ENCODE measurements at places on chromosomes 7 and 10. TPM values are rescaled to one million over a fixed set of nuclear protein-coding genes. Genes with fewer than 3 reads are reported as not detected.

GRCh38 chr10:124708922-124709520, 35.2 kb downstream of the FAM53B start:
- no peaks in the 10 kb centered on the region for H3K27me3 ChIP-seq
- DNase-seq = no peak
- peak overlapping the region; percentile 61 for H3K27ac ChIP-seq
- no peak overlapping the region for H3K4me3 ChIP-seq

DNA sequence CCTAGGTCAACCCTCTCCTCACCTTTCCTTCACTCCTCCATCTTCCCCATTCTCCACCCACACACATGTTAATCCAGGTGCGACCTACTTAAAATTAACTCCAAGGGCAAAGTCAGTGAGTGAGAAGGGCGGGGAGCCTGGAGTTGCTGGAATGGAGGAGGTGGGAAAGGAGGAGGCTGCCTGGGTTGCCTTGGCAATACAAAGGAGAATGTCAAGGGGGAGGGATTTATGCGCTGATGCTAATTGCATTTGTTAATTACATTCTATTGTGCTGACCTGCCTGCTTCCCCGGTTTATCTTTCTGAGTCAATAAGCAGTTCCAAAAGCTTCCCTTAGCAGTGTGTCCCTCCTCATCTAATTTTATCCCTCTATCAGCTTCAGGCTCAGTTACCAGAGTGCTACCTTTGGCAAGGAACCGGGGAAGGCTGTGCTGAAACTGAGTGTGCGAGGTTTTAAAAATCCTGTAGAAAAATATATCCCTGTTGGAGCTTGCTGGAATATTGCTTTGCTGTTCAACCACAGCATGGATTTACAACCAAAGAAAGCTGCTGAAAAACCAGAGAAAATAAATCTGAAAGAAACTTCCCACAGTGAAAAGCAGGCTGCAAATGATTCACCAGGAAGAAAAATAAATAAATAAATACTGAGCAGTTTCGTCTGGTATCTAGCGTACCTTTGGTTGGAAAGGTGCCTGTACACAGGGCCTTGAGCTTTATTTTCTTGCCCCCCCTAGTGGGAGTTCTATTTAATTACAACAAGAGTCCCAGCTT, 113.2 kb upstream of the DGKB start:
- H3K27ac ChIP-seq = no peak overlapping the region
- no peak overlapping the region for H3K4me3 ChIP-seq
- DNase-seq = peak; percentile 38
- no peaks in the 10 kb centered on the region for H3K36me3 ChIP-seq
- H3K27me3 ChIP-seq = no peaks in the 10 kb centered on the region
- peaks cover 5% of the 10 kb centered on the region for H3K4me1 ChIP-seq

GRCh38 chr10:122565766-122566206, 5.2 kb downstream of the DMBT1 start:
- H3K27me3 ChIP-seq = no peaks in the 10 kb centered on the region
- no peaks in the 10 kb centered on the region for H3K4me1 ChIP-seq
- H3K27ac ChIP-seq = no peak overlapping the region
- DNase-seq = peak; percentile 91

- no peaks in the 10 kb centered on the region for H3K36me3 ChIP-seq
- H3K4me3 ChIP-seq = no peak overlapping the region
- DNase-seq = no peak
- no peak overlapping the region for H3K27ac ChIP-seq
- no peaks in the 10 kb centered on the region for H3K27me3 ChIP-seq
Observed at GRCh38 chr7:153402721-153403541, 643.4 kb downstream of the ACTR3B start.

DNA sequence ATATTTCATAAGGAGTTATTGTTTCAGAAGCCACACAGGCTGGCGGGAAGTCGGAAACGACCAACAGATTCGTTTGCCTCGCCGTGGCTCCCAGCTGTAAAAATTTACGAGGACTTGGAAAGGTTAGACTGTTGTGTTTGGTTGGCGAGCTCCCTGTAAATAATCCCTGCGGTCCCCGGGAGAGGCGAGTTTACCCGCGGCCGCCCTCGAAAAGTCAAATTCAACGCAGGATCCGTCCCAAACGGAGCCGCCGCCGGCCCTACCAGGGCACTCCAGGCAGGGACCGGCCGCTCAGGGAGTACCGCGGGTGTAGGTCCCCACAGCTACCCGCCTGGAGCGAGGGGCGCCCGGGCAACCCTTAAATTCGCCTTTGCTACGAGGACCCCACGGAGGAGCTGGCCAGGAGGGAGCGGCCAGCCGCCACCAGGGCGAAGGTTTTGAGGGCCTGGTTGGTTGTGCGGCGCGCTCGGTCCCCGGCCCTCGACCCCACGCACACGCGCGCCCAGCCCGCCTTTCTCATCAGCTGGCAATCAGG, 726 bp upstream of the HOXA9 start:
- no peaks in the 10 kb centered on the region for H3K36me3 ChIP-seq
- peak overlapping the region; percentile 36 for H3K4me3 ChIP-seq
- H3K27ac ChIP-seq = no peak overlapping the region
- peaks cover 9% of the 10 kb centered on the region for H3K4me1 ChIP-seq
- peaks cover 4% of the 10 kb centered on the region for H3K27me3 ChIP-seq

DNA sequence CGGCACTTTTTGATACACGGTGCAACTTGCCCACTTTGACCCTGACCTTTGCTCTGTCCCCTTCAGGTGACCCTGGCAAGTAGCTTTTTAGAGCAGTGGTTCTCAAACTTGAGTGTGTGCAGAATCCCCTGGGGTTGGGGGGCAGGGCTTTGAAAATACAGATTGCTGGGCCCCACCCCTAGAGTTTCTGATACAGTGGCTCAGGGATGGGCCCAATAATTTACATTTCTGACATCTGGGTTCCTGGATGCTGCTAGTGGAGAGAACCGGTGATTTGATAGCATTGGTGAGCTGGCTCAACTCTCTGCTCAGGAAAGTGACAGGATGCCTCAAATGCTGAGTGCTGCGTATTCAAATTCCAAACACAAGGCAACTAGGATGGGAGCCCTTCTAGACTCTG, 537.8 kb upstream of the GALNT17 start:
- H3K4me1 ChIP-seq = no peaks in the 10 kb centered on the region
- no peaks in the 10 kb centered on the region for H3K27me3 ChIP-seq
- no peak overlapping the region for H3K27ac ChIP-seq
- no peaks in the 10 kb centered on the region for H3K36me3 ChIP-seq

DNA sequence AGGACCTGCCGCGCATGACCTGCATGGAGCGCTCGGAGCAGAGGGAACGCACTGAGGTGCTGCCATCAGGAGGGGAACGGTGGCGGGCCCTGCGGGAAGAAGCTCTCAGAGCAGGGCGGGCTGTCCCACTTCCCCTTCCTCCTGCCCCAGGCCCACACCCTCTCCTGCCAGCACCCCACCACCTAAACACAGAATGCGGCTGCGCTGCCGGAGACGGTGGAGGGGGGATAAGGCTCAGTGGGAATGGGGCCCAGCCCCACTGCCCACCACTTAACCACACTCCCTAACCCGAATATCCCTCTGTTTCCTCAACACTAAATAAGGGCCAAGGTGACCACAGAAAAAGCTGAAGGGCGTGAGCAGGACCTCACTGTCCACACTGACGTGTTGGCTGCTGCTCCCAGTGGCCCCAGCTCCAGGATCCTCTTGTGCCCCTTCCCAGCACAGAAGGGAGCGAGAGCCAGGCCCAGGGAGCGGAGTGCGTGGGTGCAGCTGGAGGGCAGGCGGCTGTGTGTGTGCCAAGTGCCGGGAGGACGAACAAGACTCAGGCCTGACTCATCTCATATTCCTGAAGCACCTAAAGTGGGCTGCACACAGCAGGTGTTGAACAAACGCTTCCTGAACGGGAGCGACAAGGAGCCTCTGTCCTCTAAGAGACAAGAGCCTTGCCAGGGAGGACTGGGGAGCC, 116.8 kb downstream of the MAD1L1 start:
- no peak overlapping the region for H3K27ac ChIP-seq
- no peak overlapping the region for H3K4me3 ChIP-seq
- peak; percentile 71 for DNase-seq
- H3K27me3 ChIP-seq = no peaks in the 10 kb centered on the region

DNA sequence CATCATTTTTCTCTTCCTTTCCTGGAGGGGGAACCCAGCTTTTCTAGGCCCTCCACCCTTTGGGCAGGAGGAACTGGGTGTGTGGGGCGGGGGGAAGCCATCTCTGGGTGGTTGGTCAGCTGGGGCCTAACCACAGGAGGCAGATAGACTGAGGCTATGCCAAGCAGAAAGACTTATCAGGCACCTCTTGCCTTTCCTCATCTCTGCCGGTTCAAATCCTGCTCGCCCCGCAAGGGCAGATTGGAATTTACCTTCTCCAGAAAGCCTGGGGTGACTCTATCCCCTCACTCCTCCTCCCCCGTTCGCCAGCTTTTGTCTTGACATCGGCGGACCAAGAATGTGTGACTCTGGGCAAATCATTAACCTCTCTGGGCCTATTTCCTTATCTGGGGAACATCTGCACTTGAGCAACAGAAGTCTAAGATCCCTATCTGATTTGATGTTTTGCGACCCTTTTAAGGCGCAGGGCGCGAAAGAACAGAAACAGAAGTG, 584 bp upstream of the GARS1 start:
- peaks cover 18% of the 10 kb centered on the region for H3K4me1 ChIP-seq
- H3K36me3 ChIP-seq = no peaks in the 10 kb centered on the region
- H3K4me3 ChIP-seq = peak overlapping the region; percentile 96
- H3K27me3 ChIP-seq = no peaks in the 10 kb centered on the region
- peak overlapping the region; percentile 95 for H3K27ac ChIP-seq

DNA sequence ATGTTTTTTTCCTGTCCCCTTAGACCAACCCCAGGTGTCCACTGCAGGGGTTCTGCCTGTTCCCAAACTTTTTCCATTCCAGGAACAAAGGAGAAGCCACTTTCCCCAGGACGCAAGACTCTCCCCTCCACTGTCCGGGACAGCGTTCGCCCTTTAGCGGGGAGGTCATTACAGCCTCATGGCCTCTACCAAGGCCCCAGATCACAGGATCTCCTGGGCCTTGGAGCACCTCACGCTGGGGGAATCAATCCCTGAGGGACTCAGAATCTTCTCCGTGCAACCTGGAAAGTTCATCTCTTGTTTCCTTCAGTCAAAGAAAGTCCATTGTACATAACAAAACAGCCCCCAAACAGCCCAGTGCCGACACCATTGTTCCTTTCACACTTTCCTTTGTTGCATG, 41.2 kb downstream of the MKI67 start:
- no peak overlapping the region for H3K4me3 ChIP-seq
- H3K4me1 ChIP-seq = no peaks in the 10 kb centered on the region
- H3K27ac ChIP-seq = no peak overlapping the region
- no peaks in the 10 kb centered on the region for H3K27me3 ChIP-seq
- DNase-seq = no peak

- no peak overlapping the region for H3K4me3 ChIP-seq
- no peak for DNase-seq
- no peak overlapping the region for H3K27ac ChIP-seq
- no peaks in the 10 kb centered on the region for H3K27me3 ChIP-seq
Observed at GRCh38 chr7:36958111-36958733, 233.9 kb upstream of the AOAH start.

GRCh38 chr10:63265222-63265617, 132.1 kb downstream of the NRBF2 start:
- H3K36me3 ChIP-seq = no peaks in the 10 kb centered on the region
- H3K4me1 ChIP-seq = peaks cover 24% of the 10 kb centered on the region
- peak overlapping the region; percentile 27 for H3K4me3 ChIP-seq
- H3K27me3 ChIP-seq = no peaks in the 10 kb centered on the region
- DNase-seq = peak; percentile 62

TFEC gene
- polyA plus RNA-seq = 2.6 TPM

PALD1 gene
- polyA plus RNA-seq = 6.3 TPM

CAV1 gene
- polyA plus RNA-seq = 84.2 TPM

DPP6 gene
- polyA plus RNA-seq = 26.0 TPM

SPAM1 gene
- polyA plus RNA-seq = 18.1 TPM

RARRES2 gene
- 93.7 TPM for polyA plus RNA-seq

PVRIG gene
- 2.6 TPM for polyA plus RNA-seq

LRRC61 gene
- 16.7 TPM for polyA plus RNA-seq

CYP2C19 gene
- not detected for polyA plus RNA-seq

C7orf57 gene
- polyA plus RNA-seq = 7.8 TPM
